ENCODE measurements at places on chromosomes 6 and 20.

GRCh38 chr20:59686404-59687346 is 82.3 kb downstream of the PHACTR3 start:
- DNase-seq = no peak

DNA sequence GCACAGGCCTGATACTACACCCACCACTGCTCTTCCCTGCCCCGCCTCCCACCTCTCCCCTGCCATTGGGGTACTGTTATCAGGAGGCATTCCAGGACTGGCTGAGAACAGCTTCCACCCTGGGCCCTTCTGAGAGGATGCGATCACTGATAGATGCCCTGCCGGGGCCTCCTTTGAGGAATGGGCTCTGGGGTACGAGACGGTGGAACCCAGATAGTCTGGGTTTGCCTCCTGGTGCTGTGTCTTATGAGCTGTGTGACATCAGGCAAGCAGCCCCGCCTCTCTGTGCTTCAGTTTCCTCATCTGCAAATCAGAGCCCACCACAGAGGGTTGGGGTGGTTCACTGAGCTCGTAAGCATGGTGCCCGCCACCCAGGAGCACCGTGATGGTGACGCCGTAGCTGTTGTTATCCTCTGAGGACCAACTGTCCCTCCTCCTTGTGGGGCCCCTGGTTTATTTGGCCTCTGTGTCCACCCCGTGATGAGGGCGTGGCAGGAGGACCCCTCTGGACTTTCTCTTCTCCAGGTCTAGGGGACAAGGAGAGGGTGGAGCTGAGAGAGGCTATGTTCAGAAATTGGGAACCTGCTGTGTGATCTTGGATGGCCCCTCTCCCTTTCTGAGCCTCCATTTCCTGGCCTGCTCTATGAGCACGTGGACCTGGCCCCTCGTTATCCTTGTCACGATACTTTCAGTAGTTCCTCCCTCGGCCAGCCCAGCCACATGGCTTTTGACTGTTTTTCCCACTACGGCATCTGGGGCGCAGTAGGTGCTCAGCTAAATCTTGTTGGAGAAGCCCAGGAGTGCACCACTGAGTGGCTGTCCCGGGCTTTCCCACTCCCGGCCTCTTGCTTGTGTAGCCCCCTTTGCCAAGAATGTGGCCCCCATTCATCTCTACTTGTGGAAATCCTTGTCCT is 18.3 kb downstream of the SRC start:
- no peak for DNase-seq

DNA sequence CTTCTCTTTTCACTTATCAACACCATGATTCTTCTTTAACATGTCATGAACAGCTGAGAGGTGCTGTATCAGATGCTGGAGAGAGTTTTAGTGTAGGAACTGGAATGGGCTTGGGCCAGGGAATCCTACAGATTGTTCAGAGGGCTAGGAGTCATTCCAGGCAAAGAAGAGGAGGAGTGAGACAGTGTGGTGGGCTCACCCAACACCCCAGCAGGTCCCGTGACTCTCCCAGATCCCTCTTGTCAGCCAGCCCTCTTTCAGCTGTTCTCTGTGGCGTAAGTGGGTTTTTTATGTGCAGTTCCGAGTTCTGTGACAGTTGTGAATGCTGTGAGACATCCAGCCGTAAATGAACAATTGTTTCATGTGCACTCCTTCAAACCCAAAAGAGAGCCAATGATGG is 31.4 kb upstream of the CEP162 start:
- DNase-seq = no peak

DNA sequence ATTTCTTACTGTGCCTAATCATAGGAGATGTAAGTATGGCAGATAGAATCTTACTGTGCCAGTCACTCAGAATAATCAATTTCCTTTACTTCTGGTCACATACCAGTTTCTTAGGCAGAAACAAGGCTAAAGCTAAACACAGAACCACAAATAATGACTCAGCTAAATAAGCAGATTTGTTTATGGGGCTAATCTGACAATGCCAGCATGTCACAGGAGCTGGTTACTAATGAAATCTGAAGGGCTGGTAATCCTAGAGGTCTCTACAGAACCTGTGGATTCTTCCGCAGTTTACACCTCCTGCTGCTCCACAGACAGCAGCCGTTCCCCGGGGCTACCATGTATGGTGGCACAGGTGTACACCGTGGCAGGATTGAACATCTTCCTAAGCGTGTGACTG is 80.8 kb downstream of the LYRM4 start:
- DNase-seq = no peak

DNA sequence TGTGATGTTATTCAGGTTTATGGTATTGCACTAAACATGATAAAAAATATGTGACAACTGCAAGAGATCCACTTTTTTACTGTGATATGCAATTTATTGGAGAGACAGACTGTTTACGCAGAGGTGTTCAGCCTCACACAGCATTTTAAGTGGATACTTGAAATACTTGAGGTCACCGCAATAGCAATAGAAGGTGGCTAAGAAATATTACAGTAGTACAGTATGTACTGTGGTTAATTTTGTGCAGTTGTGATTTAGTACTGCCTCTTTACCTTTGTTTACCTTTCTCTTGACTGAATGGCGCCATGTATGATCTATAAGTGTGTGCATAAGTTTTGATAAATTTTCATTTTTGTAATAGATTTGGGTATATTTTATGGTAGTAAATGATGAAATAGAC is 17.4 kb downstream of the MACROD2 start:
- DNase-seq = no peak

All from effector CD4-positive, alpha-beta T cell (primary cell).